ENCODE measurements at places on chromosomes 5 and 9. TPM values are rescaled to one million over a fixed set of nuclear protein-coding genes. Genes with fewer than 3 reads are reported as not detected.

DNA sequence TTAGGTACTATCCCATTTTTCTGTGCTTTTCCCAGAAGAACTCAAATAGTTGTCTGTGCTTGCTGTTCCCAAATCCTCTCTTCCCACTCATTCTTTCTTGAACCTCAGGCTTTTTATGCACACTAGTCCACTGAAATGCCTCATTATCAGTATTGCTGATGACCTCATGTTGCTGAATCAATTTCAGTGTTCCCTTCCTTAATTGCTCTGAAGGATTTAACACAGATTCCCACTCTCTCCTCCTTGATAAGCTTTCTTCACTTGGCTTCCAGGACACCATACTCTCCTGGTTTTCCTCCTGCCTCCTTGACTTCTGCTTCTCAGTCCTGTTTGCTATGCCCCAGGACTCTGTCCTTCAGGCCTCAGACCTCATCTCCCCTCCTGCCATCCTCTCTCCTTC lies 298.5 kb downstream of the ARHGAP26 start:
- no peak for DNase-seq

The CLK4 gene
- polyA plus RNA-seq = 47.9 TPM

DNA sequence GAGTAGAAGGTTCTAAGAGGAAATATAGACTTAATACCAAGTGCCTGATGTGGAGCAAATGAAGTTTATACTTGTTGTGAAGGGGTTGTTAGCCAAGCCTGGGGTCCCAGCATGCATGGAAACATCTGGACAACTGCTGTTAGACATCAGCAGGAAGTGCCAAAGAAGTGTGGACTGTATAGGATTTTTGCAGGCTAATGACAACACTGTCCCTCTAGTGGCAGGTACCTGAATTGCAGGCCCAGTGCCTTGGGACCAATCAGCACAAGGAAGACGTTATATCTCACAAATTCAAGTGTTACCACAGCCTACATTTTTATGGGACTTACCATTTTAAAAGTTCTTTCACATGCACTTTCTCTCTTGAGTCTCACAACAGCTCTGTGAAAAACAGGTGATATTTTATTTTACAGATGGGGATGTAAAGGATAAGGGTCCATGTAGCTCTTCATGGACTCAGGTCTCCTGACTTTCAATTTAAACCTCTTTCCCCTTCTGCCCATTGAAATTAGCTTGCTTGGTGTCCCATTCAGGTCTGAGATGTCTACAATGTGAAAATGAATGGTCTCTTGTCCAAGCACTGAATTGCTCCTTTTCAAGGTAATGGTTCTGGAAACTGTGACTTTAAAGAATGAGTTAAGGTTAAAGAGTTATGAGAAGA lies 89.0 kb upstream of the MAP1B start:
- DNase-seq = no peak

DNA sequence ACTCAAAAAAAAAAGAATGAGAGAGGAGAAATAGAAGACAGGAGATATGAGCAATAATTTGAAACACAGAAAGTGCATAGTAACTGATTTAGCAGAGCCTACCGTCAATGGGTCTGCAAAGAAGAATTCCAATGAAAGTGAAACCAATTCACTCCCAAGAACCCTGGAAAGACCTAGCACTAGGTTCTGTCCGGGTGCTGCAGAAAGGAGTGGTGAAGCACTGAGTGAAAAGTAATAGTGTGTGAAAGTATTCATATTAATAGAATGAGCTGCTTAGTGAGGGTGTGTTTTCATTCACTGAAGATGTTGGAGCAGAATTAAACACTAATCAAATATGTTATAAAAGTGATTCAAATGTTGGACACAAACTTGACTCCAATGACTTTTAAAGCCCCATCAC lies 51.3 kb upstream of the SLC30A5 start:
- no peak for DNase-seq

The BRINP1 gene
- 113 TPM for polyA plus RNA-seq

- DNase-seq = no peak
These were observed 395.9 kb downstream of the DTWD2 start for GRCh38 chr5:118592229-118593002.

The PCDHA2 gene
- polyA plus RNA-seq = 4.6 TPM

GRCh38 chr5:38228914-38229313 lies 29.4 kb upstream of the EGFLAM start:
- DNase-seq = no peak

DNA sequence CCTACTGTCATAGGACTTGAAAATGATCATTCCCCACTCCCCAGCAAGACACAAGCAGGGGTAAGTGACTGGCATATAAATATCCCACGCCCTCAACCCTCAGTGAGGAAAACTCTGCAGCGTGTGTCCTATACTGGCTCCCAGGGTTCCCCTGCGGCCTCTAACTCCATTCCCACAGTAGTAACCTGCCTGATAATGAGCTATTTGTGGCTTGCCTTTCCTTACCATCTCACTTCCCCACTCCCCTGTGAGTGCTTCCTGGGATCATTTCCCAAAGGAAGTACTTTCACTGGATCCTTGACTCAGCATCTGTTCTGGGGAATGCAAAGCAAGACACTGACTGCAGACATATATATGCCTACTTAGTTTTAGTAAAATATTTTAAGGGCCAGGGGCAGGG lies 14.3 kb downstream of the CDC14B start:
- DNase-seq = no peak

- no peak for DNase-seq
These were observed 43.4 kb upstream of the SLC9A3 start for GRCh38 chr5:567664-568060.

The OLFM1 gene
- 321 TPM for polyA plus RNA-seq

DNA sequence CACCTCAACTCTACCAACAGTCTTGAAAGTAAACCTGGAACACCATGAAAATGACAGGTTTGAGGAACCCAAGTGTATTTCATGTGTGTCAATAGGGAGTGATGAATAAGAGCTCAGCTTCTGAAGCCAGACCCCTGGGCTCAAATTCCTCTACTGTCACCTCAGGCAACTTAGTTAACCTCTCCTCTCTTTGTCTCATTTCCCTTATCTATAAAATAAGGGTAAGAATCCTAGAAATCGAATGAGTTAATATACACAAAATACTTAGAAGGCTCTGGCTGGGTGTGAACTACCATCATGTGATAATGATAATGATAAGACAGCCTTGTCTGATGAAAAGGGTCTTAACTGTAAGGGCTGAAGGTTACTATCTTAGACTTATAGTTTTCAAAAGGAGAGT lies 66.3 kb downstream of the PIP5K1B start:
- no peak for DNase-seq

DNA sequence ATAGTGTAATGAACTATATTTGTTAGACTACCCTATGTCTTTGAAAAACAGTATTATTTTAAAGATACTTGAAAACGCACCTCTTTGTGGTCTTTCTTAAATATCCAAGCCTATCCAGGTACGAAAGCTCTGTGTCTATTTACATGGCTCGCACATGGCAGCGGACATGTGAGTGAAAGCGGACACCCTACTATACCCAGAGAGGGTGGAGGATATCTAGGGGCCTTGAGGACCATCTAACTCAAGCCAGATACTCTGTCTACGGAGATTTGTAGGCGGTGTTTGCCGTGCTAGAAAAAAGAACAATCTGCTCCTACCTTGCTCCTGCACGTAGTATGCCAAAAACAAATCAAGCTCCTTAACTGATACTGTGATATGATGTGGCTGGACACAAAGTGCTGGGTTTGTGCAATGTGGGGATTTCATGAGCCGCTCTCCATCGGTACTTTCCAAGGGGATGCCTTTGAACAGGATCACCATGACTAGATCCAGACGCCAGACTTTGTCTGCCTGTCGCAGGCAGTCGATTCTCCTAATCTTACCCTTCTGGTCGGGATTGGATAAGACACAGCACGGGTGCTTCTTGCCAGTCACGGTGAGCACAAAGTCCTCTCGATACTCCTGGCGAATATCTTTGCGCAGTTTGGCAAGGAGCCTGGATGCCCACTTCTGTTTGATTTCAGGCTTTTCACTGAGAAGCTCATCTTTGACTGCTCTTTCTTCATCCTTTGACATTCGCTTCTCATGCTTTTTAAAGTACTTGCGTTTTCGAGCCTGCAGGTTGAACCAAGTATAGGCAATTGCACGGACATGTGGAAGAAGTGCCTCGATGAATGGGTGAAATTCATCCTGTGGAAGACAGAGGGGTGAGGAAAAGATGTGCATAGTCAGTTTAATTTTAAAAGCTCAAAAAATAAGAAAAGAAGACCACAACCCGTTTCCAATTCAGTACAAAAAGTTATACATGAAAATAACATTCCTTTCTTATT lies 7.0 kb downstream of the NFIB start:
- DNase-seq = peak; percentile 80

DNA sequence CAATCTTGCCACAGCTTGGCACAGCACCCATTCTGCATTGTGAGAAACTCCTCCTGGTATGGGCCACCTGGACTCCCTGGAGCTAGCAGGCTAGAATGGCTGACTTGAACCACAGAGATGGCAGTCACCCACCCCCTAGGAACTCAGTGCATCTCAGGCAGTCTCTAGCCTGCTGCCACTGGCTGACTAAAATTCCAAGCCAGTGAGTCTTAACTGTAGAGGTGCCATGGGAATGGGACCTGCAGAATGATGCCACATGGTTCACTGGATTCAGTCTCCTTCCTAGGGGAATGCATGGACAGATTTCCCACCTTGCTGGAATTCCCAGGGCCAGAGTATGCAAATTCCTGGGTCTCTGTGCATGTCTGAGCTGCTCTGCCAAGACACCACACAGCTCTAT lies 382.9 kb downstream of the MAN2A1 start:
- DNase-seq = no peak

DNA sequence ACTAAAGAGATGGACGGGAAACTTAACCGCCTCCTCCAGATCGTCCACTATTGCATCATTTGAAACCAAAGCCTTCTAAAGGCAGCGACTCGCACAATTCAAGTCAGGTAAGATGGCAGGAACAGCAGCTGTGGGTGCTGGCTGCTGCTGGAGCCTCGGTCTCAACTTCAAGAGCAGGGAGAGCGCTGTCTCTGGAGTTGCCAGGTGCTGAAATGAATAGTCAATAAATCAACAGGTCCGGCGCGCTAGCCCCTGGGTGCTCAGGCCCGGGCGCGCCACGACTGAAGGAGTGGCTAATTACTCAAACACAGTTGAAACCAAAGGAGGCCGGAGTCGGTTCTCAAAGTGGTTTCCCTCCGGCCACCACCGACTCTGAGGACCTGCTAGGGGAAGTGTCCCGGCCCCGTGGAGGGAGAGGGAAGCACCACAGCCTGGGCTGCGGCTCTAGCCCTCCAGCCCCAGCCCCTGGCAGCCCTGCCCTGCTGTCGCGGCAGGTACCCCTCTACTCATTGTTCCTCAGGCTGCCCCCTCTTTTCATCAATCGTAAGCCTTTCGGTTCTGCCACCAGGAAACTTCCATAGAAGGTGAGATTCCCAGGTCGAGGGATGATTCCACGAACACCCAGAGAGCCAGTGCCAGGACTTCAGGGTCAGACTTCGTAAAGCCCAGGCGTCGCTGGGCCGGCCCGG lies 804 bp downstream of the TTC39B start:
- no peak for DNase-seq

The HSD17B3 gene
- polyA plus RNA-seq = 0.84 TPM

The RASEF gene
- polyA plus RNA-seq = 0.74 TPM

DNA sequence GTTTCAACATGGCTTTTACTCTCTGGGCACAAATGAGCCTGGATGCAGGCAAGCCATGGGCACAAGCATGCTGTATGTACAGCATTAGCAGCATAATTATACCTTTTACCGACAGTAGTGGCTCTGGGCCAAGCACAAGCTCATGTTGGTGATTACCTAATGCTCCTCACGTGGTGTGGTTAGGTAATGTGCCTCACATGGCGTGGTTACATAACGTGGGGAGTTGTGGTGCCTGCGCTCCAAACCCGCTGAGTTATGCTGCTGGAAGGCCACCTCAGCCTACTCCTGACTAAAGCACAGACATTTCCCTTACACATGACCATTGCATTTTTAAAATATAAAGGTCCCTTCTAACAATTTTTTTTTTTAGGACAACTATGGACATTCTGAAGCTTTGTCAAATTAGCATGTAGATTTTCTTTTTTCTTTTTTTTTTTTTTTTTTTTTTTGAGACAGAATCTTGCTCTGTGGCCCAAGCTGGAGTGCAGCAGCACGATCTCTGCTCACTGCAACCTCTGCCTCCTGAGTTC lies 794.0 kb downstream of the EFNA5 start:
- no peak for DNase-seq

GRCh38 chr9:95629585-95629984 lies 112.8 kb upstream of the PTCH1 start:
- DNase-seq = no peak

DNA sequence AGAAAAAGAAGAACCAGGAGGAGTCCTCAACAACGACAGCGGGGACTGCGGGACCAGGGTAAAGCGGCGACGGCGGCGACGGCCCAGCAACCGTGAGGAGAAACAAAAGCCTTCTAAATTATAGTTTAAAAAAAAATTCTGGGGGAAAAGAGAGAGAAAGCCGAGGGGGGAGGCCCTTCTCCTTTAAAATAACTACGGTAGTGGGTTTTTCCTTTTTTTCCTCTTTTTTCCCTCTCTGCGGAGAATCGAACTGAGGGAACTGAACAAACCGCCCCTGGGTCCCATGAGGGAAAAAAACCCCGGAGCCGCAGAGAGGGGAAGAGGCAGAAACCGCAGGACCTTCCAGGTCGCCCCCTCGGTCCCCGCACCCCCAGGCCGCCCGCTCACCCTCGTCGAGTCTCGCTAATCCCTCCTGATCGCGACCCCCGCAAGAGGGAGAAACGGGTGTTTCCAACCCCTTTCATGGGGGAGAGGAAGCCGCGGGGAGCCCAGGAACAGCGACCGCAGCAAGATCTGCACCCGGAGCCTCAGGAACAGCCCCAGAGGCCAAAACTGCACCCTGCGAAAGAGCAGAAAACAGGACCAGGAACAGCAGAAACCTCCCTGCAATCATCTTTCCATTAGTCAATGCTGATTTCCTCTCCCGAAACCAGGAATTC lies 453 bp downstream of the CPEB4 start:
- DNase-seq = no peak

The IRX2 gene
- polyA plus RNA-seq = 18.4 TPM

Data from spinal cord (tissue), 10 donors.